Activated gamma-delta T cell treated with anti-CD3 and anti-CD28 coated beads, Interleukin-2, amount 50 U/mL, for 16 hours (primary cell): ENCODE measurements at places on chromosomes 4 and X.

DNA sequence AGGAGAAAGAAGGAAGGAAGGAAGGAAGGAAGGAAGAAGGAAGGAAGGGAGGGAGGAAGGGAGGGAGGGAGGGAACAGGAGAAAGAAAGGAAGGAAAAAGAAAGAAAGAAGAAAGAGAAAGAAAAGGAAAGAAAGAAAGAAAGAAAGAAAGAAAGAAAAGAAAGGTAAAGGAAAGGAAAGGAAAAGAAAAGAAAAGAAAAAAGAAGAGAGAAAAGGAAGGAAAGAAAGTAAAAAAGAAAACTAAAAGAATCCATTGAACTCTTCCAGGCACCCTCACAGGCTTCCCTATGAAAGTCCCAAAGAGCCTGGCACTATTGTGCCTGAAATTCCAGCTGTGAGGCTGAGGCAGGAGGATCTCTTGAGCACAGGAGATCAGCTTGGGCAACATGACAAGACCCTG lies 11.5 kb downstream of the ABCG2 start:
- no peak for DNase-seq

GRCh38 chr4:54879576-54879975 lies 221.8 kb downstream of the KIT start:
- no peak for DNase-seq

DNA sequence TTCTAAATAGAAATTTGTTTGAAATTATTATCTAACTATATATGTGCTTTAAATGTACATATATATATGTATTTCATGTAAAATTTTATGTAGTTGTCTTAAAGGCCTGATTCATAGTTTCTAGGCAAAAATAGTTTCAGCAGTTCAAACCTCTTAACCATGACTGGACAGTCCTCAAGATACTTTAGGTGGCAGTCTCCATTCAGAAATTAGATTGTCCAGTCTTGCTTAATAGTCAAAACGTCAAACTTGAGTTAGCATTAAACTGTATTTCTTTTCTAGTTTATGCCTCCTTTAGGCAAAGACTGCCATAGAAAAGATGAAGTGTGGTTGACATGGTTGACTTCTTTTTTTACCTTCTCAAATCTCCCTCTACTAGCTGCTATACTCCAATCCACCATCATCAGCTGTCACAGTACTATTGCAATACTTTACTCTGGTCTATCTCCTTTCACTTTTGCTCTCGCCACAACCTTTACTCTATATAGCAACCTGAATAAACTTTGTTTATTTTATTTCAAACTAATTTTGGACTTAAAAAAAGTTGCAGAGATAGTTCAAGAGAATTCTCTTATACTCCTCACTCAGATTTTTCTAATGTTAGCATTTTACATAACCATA lies 395.6 kb upstream of the DIPK2B start:
- no peak for DNase-seq

- no peak for DNase-seq
These were observed 129.4 kb upstream of the ARSJ start for GRCh38 chr4:114108869-114109268.

GRCh38 chrX:136816975-136817374 lies 36.2 kb upstream of the ARHGEF6 start:
- DNase-seq = no peak

- no peak for DNase-seq
These were observed 331.0 kb downstream of the ASMT start for GRCh38 chrX:1945879-1946278.

- DNase-seq = no peak
These were observed 72.4 kb downstream of the PRDM5 start for GRCh38 chr4:120850018-120850599.

GRCh38 chr4:146592019-146592418 lies 46.7 kb upstream of the POU4F2 start:
- no peak for DNase-seq

GRCh38 chr4:125277790-125278189 lies 37.0 kb upstream of the FAT4 start:
- DNase-seq = no peak

GRCh38 chr4:76212851-76213414 lies 691 bp downstream of the SCARB2 start:
- peak; percentile 17 for DNase-seq

GRCh38 chr4:37865450-37865849 lies 25.4 kb upstream of the TBC1D1 start:
- DNase-seq = no peak

DNA sequence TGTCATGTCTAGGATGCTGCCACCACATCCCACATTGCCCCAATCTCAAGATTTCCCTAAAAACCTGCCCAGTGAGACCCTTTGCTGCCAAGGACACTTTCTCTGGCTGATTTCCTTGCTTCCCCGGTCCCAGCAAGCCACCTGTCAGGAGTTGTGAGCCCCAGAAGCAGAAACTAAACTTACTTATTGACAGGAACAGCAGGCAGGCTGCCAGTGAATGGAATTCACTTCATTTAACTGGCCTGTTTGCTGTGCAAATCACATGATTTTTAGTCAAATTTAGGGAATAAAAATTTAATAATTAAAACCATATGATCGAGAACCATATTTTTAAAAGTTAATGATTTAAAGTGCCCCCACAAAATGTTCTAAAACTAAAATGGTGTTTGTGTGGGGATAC lies 48.5 kb downstream of the MAMLD1 start:
- DNase-seq = no peak

DNA sequence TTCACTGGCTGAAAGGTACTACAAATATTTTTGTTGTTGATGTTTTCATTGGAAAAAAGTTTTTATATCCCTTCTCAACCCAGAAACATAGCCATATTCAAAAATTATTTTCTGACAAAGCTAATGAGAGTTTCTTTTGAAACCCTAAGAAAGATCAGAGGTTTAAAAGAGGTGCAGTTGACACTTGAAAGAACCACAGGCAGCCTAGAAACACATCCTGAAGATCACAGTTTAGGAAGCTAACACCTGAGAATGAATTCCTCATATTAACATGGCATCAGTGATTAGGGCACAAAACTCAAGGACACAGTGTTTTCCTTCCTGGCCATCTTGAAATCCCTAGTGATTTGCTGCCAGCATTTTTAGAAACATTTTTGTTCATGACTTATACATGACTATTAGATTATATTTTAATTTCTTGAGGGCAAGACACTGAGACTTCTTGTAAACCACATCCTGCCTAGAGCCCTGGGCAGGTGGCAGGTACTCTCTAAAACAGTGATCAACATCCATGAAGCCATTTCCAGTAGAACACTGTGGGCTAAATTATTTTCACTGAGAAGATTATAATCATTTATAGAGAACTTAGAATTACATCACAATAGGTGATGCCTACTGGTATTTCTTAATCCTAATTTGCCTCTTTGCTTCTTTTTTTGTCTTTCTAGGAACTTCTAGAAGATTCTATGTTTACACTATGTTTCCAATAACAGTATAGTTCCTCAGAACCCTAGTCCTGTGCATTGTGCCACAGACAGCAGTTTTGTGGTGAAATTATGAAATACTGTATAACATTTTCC lies 80.0 kb downstream of the ARSJ start:
- peak; percentile 9 for DNase-seq

DNA sequence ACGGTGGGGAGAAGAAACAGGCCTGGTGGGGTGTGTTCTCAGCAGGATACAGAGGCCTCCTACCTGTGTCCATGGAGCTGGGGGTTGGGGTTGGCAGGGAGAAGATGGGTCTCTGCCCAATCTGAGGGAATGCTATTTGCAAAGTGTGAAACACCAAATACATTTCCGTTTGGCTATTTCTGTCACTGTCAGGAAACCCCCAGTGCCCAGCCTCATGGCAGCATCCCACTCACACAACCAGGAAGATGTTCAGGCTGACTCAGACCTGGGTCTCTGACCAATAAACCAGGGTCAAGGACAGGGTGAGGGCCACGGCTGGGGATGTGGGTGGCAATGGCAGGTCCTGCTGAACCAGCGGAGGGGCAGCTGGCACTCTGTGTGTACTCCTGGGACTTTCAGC lies 41.3 kb downstream of the BCOR start:
- no peak for DNase-seq

GRCh38 chr4:103150677-103151076 lies 47.5 kb downstream of the CENPE start:
- no peak for DNase-seq

- no peak for DNase-seq
These were observed 32.1 kb downstream of the PIGG start for GRCh38 chr4:531076-531475.

DNA sequence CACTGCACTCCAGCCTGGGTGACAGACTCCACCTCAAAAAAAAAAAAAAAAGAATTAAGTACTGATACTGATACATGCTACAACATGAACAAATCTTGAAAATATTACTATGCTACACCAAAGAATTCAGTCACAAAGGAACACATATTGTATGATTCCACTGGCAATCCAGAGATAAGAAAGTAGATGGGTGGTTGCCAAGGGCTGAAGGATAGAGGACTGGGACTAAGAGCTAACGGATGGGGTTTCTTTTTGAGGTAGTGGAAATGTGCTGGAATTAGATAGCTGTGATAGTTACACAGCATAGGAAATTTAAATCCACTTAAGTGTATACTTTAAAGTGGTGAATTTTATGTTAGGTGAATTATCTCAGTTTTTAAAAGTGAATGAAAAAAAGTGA lies 12.5 kb downstream of the ATP11C start:
- DNase-seq = no peak

DNA sequence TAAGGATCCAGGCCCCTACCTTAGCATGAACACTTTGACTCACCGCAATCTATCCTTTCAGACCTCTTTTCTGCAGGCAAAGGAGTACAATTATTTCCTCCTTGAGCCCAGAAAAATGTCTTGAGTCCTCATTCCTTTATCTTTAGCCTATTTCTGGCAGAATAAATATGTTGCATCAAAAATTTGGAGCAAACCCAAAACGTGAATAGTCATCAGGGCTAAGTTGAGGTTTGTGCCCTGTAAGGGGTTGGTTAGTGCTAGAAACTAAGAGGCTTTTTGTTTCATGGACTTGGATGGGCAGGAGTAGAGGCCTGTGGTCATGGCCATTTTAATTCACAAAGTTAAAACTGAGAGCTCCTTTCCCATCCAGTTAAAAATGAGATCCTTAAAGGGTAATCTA lies 460.3 kb downstream of the GBA3 start:
- DNase-seq = no peak

- no peak for DNase-seq
These were observed 11.3 kb downstream of the FGFRL1 start for GRCh38 chr4:1022739-1023066.

GRCh38 chr4:87620491-87620890 lies 12.2 kb downstream of the DSPP start:
- DNase-seq = no peak

GRCh38 chr4:88018466-88018865 lies 11.0 kb downstream of the PKD2 start:
- no peak for DNase-seq

GRCh38 chr4:72994670-72995069 lies 74.8 kb downstream of the COX18 start:
- no peak for DNase-seq

DNA sequence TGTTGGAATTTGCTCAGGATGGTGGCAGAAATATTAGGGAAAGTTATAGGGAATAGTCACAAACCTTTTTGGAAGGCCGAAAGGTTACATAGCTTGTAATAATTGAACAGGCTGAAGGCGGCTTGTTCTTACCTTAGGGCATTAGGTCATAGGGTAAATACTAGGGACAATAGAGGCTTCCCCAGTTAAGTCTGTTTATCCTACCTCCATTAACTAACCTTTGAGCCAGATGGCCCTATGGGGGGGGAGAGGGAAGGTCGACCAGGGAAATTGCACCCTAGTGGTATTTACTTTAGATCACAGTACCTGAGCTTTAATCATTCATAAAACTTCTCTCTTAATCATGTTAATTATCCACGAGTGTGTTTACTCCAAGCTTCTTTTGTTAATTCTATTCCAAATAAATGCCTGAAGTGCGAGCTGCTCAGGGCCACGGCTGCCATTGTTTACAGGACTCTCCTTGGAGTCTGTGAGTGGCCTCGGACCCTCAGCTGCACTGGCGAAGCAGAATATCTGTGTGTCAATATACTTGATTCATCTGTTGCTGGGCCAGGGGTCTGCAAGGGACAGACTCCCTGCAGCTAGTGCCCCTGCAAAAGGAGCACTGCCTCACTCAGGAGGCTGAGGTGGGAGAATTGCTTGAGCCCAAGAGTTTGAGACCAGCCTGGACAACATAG lies 22.9 kb downstream of the PAGE2 start:
- DNase-seq = no peak

DNA sequence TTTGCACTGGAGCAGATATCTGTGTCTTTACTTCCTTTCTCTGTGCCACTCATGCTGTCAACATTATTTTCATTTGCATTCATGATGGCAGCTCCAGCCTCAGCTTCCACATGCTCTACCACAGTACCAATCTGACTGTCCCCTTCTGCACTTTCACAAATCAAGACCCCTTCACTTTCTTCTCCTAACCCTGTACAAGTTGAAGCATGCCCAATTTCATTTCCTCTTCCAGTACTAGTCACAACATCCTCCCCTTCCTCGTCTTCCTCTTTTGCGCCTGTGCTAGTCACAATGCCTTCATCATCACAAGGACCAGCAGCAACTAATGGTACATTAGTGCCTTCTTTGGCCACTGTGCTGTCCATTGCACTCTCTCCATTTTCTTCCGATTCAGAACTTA lies 26.5 kb downstream of the BOD1L1 start:
- no peak for DNase-seq

DNA sequence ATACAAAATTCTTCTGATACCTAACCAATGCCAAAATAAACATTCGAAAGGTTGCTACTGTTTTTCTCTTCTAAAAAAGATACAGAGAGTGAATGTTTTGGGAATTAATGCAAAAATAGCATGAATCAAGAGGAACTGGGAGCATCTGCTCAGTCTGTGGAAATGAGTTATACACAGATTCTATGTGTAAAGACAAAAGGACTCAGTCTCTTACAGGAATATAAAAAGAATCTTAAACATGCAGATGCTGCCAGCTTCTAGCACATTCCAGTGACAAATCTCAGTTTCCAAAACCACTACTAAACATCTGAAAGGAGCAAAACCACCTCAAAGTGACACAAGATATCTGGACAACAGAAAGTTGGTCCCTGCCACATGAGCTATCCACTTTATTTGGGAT lies 55.0 kb downstream of the PAPSS1 start:
- no peak for DNase-seq

GRCh38 chrX:19388064-19388679 lies 44.4 kb downstream of the PDHA1 start:
- DNase-seq = no peak

DNA sequence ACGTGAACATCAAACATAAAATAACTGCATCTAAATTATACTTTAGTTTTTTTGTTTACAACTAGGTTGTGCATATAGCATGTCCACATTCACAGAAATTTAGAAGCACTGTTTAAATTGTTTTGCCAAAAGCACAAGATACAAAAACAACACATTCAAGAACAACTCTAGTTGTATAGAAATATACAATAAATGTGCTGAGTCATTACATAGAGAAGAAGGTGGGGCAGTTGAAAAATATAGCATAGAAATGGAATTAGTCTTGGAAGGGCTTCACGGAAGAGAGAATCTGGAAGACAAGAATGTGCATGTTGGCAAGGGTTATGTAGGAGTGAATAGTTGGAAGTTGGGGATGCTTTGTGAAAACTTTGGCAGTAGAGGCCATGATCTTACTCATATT lies 239.0 kb upstream of the GLRA2 start:
- DNase-seq = no peak

- DNase-seq = no peak
These were observed 563.1 kb upstream of the INTU start for GRCh38 chr4:127069675-127070074.
